ENCODE measurements at places on chromosomes 16 and 17.

DNA sequence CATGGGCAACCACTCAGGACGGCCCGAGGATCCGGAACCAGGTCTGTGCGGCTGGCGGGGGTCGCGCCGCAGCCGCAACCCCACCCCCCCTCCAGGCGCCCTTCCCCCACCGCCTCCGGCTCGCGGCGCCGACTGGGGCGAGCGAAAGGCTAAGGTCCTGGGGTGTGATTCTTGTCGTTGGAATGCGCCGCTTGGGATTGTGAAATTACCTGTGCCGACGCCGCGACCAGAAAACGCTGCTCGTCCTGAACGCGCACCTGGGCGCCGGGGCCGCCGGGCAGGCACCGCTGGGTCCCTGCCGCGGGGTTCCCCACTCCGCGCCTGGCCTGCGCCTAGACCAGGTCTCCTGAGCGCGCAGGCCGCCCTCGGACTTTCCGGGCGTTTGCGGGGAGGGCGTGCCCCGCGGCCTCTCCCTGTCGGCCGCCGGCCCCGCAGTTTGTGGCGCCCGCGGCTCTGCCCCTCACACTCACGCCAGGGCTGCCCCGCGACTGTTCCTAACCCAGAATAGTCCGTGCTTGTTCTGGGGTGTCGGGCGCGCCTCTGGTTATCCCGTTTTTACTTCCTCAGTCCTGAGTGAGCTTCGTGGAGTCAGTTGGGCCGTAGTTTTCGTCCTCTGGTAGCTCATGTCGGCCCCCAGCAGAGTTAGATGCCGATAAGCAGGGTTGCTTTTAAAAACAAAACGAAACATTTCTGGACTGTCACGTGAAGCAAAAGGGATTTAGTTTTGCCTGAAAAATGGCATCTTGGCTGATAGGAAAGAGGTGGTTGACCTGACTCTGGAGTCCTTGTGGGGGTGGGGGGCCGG, 147.2 kb downstream of the SPECC1 start:
- no peak for DNase-seq

- DNase-seq: no peak
Observed at GRCh38 chr17:38910325-38910724, 15.1 kb upstream of the LASP1NB start.

DNA sequence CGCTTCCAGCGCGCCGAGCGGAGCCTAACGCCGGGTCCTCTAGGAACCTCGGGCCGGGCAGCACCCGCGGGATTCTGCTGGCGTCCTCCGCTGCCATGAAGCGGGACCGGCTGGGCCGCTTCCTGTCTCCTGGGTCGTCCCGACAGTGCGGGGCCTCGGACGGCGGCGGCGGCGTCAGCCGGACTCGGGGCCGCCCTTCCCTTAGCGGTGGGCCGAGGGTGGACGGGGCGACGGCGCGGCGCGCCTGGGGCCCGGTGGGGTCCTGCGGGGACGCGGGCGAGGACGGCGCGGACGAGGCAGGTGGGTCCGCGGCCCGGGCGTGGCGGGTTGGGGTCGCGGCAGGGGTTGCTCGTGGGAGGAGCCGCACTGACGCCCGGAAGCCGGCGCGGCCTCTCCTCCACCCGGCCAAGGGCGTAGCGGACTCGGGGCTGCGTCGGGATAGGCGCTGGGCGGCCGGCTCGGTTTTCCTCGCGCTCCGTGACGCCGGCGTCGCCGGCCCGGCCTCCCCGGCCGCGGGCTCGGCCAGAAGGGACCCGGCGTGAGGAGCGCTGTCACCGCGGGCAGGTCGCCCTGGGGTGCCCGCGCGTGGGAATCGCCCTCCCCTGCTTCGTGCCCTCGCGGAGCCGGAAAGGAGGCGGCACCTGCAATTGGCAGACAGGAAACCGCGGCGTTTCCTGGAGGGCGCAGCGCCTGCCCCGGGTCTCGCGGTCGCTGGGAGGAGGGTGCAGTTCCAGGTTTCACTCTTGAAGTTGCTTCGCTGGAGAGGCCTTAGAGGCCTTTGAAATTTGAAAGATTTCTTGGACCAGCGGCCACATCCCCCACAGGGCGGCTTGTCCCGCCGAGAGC, 432 bp downstream of the ZNF276 start:
- no peak for DNase-seq

DNA sequence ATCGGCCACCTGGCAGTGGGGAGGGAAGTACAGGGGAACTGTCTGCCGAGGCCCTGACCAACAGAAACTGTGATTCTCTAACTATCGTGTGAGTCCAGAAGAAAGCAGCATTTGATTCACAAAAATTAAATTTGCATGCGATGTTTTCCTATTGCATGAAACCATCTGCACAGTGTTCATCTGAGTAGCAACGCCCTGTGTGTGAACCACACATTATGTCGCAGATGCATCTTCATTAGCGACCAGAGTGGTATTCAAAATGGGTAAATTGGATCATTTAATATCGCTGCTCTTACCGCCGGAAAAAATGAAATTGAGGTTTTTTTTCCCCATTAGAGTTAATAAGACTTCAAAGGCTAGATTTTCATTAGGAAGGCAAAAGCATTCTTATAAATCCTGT, 260.6 kb downstream of the ABCC12 start:
- DNase-seq: no peak

GRCh38 chr17:11294826-11295225, 53.8 kb downstream of the SHISA6 start:
- no peak for DNase-seq

DNA sequence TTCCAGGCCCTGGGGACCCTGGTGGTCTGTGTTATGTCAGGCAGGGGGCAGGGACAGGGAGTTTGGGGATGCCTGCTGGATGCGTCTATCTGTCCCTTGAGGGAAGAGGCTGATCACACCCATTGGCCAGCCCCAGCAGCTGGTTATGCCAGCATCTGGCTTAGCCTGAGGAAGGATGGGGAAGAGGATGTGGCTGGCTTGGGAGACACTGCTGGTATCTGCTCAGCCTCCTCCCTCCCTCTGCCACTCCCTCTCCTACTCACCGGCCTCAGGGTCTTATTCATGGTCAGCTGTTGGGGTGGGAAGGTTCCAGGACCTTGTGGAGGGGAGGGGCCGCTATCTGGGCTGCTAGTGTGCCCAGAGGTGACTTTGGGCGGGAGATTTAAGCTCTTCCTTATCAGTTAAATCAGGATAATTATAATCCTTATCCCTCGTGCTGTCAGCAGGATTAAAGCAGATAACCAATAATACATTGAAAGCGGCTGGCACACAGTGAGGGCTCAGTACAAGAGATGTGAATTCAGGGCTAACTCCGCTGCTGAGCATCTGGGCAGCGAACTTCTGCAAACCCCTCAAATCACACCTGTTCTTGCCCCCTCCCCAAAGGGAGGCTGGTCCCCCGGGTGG, 36.0 kb upstream of the MLKL start:
- DNase-seq: no peak

GRCh38 chr17:5758651-5759050, 174.3 kb upstream of the NLRP1 start:
- DNase-seq: no peak

DNA sequence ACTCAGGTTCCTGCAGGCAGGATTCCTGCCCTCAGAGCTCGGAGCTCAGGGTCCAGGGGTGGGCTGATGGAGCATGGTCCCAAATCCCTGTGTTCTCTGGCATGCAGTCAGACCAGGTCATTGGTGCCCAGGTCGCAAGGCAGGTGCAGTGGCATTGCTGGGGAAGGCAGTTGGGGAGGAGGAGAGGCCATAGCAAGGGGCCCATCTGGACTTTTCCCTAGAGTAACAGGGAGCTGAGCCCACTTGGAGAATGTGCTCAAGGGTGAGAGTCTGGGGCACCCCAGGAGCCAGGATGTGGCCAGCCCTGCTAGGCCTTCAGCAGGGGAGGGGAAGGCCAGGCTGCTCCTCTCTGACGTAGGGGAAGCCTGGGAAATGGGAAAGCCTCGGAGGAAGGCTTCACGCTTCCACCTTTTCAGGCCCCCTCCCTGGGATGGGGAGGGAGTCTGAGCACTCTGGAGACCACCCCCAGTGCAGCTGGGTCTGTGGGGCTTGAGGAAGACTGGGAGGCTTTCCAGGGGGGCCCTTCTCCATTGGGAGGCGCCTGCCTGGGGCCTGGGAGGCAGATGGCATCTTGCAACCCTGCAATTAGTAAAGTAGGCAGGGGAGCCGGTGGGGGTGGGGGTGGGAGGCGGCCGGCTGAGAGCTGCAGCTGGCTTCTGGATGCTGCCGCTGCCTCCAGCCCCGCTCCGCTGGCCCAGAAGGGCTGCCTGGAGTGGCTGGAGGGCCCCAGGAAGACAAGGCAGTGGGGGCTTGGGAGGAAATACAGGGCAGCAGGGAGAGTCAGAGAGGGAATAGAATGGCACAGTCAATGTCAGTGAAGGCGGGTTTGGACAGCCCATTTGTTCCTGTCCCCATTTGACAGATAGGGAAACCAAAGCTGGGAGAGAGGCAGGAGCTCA, 21.1 kb upstream of the DOK4 start:
- DNase-seq: no peak

GRCh38 chr17:48363161-48363560, 66.9 kb downstream of the SKAP1 start:
- no peak for DNase-seq

DNA sequence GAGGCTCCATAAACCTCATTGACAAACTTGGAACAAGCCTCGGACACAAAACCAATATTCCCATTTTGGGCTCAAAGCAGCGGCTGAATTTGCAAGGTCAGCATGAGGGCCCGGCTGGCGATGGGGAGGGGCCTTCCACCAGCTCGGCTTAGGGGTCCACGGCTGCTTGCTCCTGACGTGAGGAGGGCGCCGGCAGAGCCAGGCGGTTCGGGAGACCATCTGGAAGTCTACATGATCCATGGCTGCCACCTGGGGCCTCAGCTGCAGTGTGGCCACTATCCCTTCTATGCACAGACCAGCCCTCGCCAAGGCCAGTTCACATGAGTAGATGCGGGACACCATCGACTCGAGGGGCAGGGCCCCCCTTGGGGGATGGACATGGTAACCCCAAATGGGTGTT, 39.1 kb downstream of the NDEL1 start:
- DNase-seq: no peak

Measured in cerebellar cortex (tissue), 1 donor.